Hematopoietic multipotent progenitor cell treated with erythropoietin and hydrocortisone succinate and interleukin-3 and kit ligand, for 8 days (in vitro differentiated cells): ENCODE measurements at places on chromosomes 3 and 15.

DNA sequence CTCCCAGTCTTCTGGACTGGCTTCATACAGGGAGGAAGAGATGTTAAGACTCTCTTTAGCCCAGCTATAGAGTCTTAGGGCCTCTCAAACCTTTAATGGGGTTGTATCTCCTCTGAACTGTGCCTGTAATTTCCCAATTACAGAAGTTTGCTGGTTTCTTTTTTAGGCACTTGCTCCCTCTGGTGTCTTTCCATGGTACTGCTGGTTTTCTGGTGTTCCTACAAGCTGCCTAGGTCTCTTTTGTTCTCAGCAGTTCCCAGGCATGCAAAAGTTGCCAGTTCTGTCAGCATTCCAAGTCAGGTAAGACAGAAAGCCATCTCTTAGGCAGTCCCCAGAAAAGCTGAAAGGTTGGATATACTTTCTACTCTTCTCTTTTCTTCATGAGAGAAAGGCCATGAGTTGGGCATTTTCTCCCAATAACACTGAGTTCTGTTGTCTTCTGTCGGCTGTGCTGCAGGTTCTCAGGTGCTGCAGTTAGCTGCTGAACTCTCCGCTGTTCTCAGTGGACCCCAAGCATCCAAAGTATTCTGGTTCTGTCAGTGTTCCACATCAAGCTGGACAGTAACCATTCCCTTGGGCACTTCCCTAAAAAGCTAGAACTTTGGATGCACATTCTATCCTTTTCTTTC is 54.4 kb upstream of the EHHADH start:
- peak; percentile 86 for DNase-seq

DNA sequence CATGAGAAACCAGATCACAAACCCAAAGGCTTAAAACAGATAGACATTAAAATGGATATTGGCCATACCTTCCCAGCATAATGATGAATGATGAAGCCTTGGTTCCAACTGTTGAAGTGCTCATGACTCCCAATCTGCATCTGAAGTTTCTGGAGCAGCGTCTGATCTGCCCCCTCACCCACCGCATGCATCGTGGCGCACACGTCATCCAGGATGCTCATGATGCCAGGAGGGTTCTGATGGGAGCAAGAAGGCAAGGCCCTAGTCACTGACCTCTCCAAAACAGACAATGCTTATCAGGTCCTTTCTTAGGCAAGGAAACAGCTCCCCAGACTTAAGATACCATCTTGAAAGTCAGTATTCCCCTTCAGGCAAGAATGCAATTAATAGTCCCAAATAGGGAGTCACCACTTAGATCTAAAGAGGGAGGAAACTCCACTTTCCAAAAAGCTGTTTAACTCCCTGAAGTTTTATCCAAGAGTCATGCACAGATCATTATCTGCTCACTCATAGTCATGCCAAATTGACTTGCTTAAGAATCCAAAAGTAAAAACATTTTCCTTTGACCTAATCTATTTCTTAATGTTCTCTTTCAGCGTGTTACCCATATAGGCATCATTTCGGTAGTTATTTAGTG is 2.1 kb downstream of the LDHAL6B start:
- DNase-seq: no peak

DNA sequence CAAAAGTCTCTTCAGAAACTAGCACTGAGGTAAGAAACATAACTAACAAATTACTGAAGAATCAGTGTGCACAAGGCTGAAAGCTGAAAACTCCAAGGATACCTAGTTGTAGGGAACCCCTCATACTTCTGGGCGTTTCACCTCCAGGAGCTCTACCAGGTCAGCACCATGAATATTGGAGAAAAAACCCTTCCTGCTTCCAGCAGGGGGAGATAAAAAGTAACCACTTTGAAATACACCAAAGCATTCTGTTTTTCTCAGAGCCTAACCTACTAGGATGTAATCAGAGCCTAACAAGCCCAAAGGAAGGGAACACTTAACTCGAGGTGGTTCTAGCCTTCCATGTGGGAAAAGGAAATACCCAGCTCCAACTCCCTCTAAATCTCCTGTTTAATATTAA is 175.8 kb upstream of the MME start:
- peak; percentile 8 for DNase-seq

- no peak for DNase-seq
These were observed 20.4 kb downstream of the COLQ start for GRCh38 chr3:15501126-15501525.

- DNase-seq: peak; percentile 63
These were observed 639 bp downstream of the FOXP1 start for GRCh38 chr3:71582612-71583565.

- no peak for DNase-seq
These were observed 15.2 kb downstream of the CSRNP1 start for GRCh38 chr3:39137991-39138803.

- DNase-seq: peak; percentile 9
These were observed 124.2 kb downstream of the IMPG2 start for GRCh38 chr3:101195951-101196713.

DNA sequence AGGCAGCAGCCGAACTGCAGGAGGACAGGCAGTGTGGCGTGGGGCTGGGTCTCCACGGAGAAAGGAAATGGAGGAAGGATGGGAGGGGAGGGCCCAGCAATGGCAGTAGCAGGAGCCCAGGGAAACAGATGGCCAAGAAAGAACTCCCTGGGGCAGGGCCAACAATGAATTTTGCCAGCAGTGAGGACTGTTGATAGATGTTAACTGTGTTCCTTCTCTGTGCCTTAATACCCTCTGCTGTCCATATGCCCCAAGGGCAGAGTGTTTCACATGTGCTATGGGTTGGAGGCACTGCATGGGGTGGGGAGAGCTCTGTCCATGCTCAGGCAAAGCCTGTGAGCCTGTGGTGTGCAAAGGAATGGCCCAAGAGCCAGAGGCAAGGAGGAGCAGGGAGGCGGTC is 70.8 kb upstream of the POMGNT2 start:
- DNase-seq: no peak

DNA sequence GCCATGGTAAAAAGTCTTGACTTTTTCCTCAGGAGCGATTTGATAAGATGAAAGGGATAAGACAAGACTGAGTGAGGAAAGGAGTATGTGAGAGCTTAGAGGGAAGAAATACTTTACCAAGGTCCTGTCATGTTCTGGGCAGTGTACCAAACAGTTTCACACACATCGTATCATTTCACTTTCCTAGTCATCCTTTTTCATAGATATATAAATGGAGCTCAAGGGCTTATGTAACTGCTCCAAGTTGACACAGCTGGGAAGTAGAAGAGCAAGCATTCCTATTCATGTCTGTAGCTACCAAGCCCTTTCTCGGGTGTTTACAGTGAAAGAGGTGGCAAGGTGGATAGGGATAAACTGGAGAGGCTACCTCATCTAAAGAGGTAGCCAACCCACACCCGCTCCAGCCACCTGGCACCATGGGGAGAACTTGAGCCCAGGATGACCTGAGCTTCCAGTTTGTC is 57.4 kb downstream of the MRPS25 start:
- DNase-seq: no peak

- no peak for DNase-seq
These were observed 29.5 kb downstream of the FAM43A start for GRCh38 chr3:194715022-194715800.

- peak; percentile 22 for DNase-seq
These were observed 54.8 kb downstream of the CCDC54 start for GRCh38 chr3:107432013-107432515.

- DNase-seq: no peak
These were observed 223.8 kb downstream of the KLF13 start for GRCh38 chr15:31550211-31550977.

DNA sequence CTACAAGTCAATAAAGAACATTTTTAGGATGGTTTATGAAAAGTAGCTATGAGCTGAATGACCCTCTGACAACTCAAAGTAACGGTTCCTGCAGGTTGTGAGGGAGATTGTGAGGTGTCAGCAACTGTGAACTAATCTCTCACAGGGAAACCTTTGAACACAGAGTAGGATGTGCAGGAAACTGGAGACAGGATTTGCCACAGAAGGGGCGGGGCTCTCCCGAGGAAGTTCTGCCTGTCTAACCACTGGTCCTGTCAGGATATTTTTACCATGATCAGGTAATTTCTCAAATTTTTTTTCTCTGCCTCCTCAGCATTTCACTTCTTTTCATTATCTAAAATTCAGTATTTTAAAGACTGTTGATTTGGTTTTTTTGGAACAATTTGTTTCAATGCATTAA is 33.3 kb downstream of the LEO1 start:
- no peak for DNase-seq

GRCh38 chr3:156539051-156539450 is 15.9 kb downstream of the SSR3 start:
- DNase-seq: no peak

DNA sequence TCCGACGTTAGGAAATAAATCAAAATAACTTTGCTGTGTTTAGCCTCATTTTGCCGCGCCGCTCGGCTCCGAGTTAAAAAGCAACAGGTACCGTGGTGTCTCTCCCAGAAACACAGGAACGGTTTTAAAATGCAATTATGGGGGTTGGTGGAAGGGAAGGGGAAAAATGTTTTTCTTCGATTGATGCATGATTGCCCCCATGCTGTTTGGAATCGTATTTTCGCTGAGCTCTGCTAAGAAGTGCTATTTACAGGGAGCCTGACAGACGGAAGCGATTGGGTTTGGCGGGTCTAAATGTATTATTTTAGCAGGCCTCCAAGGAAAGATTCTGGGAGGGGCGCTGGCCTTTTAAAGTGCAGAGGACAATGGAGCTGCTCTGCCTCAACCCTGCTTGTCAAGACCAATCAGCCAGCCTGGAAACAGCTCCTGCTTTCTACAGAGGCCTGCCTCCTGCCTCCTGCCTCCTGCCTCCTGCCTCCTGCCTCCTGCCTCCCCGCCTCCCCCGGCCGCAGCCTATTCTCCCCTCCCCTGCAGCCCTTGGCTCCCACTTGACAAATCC is 156.7 kb upstream of the TLE3 start:
- no peak for DNase-seq
